Progenitor cell of endocrine pancreas (in vitro differentiated cells): ENCODE measurements at places on chromosomes 3 and 15. TPM values are rescaled to one million over a fixed set of nuclear protein-coding genes. Genes with fewer than 3 reads are reported as not detected.
A peak's percentile ranks its signal among the peaks of the same experiment; 100 is the strongest.

- peaks cover 8% of the 10 kb centered on the region for H3K4me1 ChIP-seq
- H3K27me3 ChIP-seq = peaks cover 7% of the 10 kb centered on the region
- peak overlapping the region; percentile 93 for H3K27ac ChIP-seq
- DNase-seq = peak; percentile 43
Measured at GRCh38 chr3:33717616-33717865, 513 bp downstream of the CLASP2 start.

- no peaks in the 10 kb centered on the region for H3K27me3 ChIP-seq
- no peak for DNase-seq
Measured at GRCh38 chr3:100103558-100104441, 10.5 kb downstream of the FILIP1L start.

DNA sequence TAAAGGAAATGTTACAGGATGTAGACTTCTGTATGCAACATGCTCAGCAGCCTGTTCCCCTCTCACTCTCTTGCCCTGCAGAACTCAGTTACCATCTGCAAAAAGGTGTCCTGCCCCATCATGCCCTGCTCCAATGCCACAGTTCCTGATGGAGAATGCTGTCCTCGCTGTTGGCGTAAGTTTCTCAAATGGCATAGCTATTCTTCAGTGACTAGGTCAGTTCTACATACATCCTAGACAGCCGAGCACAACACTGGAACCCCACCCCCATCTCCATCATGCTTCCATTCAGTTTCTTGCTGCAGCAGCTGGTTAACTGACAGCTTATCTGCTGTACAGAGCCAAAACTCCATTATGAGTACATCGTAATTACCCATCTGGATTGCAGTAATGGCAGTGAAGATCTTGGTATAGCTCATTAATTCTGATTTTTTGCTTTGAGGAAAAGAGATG lies 4.5 kb downstream of the THBS1 start:
- peaks cover 22% of the 10 kb centered on the region for H3K4me1 ChIP-seq
- H3K36me3 ChIP-seq = peaks cover 9% of the 10 kb centered on the region
- no peak overlapping the region for H3K27ac ChIP-seq
- no peak overlapping the region for H3K4me3 ChIP-seq
- H3K27me3 ChIP-seq = peaks cover 7% of the 10 kb centered on the region

DNA sequence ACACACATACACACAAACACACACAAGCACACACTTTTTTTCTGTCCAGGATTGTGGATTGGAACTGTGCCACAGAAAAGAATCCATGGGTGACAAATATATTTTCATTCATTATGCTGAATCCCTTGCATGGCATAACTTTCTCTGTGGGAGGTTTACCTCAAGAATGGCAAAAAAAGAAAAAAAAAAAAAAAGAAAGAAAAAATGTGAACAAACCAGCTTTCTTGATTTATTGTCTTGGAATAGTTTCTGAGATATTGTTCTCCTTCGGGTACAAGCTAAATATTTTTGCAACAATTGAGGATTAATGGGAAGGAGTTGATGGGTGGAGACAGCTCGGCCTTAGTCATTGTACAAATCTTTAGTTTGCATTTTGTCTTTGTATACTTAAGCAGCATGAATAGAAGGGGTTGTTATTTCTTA lies 153.1 kb downstream of the GMNC start:
- H3K36me3 ChIP-seq = no peaks in the 10 kb centered on the region
- peaks cover 8% of the 10 kb centered on the region for H3K4me1 ChIP-seq
- no peak overlapping the region for H3K27ac ChIP-seq
- no peak overlapping the region for H3K4me3 ChIP-seq

DNA sequence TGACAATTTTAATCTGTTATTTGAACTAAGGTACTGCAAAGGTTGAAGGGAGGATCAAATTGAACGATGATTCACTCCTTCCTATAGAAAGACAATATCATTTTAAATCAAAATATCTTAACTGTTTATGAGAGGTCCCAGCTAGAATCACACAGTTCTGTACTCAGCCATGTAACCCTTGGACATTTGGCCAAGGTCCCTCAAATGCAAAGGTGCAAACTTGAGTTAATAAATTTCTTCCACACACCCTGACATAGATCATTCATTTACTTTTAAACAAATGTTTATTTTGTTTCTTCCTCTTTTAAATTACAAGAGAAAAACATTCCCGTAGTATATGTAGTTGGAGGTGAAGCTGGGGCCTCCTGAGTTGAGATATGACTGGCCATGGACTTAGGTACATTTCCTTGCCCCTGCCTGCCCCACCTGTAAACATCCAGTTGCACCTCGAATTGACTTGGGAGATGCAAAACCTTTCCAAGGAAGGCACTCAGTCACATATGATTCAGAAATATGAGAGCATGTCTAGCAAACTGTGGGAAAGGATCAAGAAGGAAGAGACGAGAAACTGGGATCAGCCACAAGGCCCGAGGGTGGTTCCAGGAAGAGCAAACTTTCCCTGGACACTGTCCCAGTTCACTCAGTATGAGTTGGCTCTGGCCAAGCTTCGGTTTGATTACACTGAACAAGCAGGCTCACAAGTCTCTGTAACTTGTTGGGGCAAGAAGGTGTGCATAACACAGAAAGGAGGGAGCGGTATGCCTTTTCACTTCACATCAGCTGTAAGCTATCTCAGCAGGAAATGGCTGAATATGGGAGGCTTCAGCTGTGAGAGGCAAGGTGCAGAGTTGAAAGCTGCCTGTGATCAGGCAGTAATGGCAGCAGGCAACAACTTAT lies 6.7 kb downstream of the TNFSF10 start:
- H3K27me3 ChIP-seq = peaks cover 7% of the 10 kb centered on the region
- no peak overlapping the region for H3K27ac ChIP-seq
- H3K36me3 ChIP-seq = no peaks in the 10 kb centered on the region
- no peak overlapping the region for H3K4me3 ChIP-seq

DNA sequence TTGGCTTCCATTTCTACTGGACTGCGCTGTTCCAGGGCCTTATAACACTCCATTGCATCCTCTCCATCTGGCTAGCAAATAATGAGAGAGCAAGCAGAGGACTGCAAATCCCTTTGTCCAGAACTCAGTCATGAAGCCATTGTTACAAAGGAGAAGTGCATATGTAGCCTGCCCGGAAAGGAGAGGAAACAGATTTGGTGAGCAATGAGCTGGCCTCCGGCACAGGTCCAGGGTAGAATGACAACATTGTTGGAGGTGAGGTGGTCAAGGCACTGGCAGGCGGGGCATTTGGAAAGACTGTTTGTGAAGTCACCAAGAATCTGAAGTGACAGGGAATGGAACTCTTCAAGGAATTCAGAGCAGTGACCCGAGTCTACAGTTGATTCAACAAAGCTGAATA lies 25.0 kb upstream of the ATP1B3 start:
- H3K36me3 ChIP-seq = no peaks in the 10 kb centered on the region
- no peaks in the 10 kb centered on the region for H3K4me1 ChIP-seq
- H3K27ac ChIP-seq = no peak overlapping the region
- H3K27me3 ChIP-seq = peaks cover 4% of the 10 kb centered on the region

- H3K4me1 ChIP-seq = peaks cover 10% of the 10 kb centered on the region
- H3K4me3 ChIP-seq = no peak overlapping the region
- peaks cover 18% of the 10 kb centered on the region for H3K36me3 ChIP-seq
- DNase-seq = no peak
- no peaks in the 10 kb centered on the region for H3K27me3 ChIP-seq
- H3K27ac ChIP-seq = no peak overlapping the region
Measured at GRCh38 chr15:50563756-50564155, 17.3 kb upstream of the USP50 start.

DNA sequence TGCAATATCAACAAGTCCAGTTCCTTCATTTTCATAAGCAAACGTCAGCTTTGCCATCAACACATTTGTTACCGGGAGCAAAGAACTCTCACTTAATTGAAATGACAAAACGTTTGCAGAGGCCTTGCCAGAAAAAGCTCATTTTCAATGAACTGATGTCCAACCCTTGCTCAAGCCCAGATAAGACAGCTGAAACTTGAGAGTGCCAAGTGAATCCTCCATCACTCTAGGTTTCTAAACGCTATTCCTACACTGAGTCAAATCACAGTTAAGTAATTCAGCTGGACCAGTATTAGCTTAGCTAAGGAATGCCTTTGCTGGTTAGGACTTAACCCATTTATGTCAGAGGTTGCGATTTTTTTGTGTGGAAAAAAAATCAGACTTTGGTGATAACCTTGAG lies 11.5 kb downstream of the CHSY1 start:
- H3K36me3 ChIP-seq = peaks cover 4% of the 10 kb centered on the region
- H3K4me3 ChIP-seq = no peak overlapping the region
- no peak overlapping the region for H3K27ac ChIP-seq
- H3K27me3 ChIP-seq = no peaks in the 10 kb centered on the region

DNA sequence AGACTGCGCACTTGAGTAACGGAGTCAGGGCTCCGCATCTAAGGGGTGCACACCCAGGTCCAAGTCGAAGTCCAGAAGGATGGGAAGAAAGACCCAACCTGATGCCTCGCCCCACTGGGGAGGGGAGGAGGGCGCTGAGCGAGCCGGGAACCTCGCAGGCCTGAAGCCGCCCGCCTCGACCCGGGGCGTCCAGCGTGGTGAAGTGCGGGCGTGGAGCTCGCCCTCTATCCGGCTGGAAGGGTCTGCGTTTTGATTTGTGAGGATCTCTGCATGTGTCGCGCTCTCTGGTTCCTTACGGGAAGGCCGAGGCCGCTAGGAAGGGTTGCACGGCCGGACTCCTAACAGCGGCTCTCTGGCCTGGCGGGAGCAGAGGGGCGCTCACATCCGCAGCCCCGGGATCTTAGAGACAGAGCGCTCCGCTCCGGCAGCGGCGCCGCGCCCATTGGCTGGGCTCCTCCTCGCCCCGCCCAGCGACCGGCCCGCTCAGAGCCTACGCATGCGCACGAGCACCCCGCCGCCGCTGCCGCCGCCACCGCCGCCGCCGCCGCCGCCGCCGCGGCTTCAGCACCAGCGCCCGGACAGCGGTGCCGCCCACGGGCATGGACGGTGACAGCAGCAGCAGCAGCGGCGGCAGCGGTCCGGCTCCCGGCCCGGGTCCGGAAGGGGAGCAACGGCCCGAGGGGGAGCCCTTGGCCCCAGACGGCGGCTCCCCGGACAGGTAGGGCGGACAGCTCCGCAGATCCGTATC lies at the start of gene DISP2:
Gene DISP2 (plus strand): TSS at position 497 of the 748 bp plus-strand sequence. CDS start 103 bp downstream, at position 600.
- peak within 1 kb of the TSS; percentile 74 for H3K27ac ChIP-seq
- H3K4me1 ChIP-seq = peaks cover 3% of the 10 kb centered on the region
- peak; percentile 92 for DNase-seq
- peaks cover 74% of the 10 kb centered on the region for H3K27me3 ChIP-seq
- H3K36me3 ChIP-seq = no peaks in the 10 kb centered on the region

GRCh38 chr3:52443791-52444687 lies 864 bp downstream of the SEMA3G start:
- no peak for DNase-seq
- peaks cover 8% of the 10 kb centered on the region for H3K27me3 ChIP-seq
- H3K36me3 ChIP-seq = no peaks in the 10 kb centered on the region
- peaks cover 3% of the 10 kb centered on the region for H3K4me1 ChIP-seq

GRCh38 chr15:77811270-77811669 lies 178.6 kb upstream of the LINGO1 start:
- peak overlapping the region; percentile 12 for H3K27ac ChIP-seq
- peaks cover 39% of the 10 kb centered on the region for H3K4me1 ChIP-seq
- no peaks in the 10 kb centered on the region for H3K36me3 ChIP-seq
- peaks cover 7% of the 10 kb centered on the region for H3K27me3 ChIP-seq
- no peak overlapping the region for H3K4me3 ChIP-seq

- H3K27ac ChIP-seq = no peak overlapping the region
- no peaks in the 10 kb centered on the region for H3K4me1 ChIP-seq
- H3K4me3 ChIP-seq = no peak overlapping the region
- no peak for DNase-seq
- H3K27me3 ChIP-seq = no peaks in the 10 kb centered on the region
Measured at GRCh38 chr3:150293401-150294001, 114.6 kb upstream of the TSC22D2 start.

DNA sequence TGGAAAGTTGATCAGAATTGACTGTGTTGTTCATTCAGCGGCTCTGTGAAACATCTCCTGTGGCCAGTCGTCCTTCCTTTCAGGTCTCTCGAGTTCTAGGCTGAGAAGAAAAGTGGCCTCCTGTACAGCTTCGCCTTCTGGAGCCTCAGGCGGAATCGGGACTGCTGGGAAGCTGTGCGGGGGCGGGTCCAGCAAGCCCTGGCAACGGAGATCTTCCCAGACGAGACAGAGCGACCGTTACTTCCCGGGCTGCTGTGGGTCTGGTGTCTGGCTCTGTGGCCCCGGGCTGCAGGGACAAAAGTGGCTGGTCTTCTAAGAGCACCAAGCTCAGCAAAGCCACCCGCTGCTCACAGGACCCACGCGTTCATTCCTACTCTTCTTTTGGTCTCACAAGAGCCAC lies 88.6 kb upstream of the CACNA2D3 start:
- H3K27me3 ChIP-seq = peaks cover 4% of the 10 kb centered on the region
- no peaks in the 10 kb centered on the region for H3K36me3 ChIP-seq

DNA sequence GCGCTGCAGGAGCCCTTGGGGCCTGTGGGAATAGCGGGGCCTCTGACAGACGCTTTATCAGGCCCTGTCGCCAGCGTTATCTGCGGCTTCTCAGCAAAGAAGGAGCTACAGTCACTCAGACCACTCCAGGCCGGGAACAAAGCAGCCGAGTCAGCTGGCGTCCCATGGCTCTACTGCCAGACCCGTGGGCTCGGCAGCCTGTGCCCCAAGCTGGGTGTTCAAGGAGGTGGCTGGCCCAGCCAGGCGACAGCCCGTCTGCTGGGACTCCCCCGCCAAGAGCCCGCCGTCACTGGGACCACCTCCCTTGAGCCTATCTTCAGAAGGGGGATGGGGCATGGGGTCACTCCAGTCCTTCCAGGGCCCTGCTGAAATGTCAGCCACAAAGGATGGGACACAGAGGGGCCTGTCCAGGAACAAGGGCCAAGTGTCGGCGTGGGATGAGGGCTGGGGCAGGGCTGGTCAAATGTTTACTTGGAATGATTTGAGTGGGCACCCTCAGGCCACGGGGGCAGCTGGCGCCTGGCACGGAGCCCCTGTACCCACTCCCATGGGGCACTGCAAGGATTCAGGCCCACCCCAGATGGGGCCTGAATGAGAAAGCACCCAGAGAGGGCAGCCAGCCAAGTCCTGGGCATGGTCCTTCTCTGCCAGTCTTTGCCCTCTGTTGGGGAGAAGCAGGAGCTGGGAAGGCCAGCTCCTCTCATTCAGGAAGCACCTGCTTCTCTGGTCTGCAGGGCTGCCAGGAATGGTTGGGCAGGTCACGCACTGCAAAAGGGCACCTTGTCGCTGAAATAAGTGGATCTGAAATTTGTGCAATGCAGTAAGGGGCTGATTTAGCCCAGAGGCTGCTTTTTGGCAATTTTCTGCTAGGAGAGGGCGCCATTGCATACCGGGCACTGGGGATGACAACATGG lies 148.3 kb downstream of the SMAD6 start:
- no peak for DNase-seq
- H3K4me1 ChIP-seq = peaks cover 25% of the 10 kb centered on the region
- H3K36me3 ChIP-seq = no peaks in the 10 kb centered on the region
- H3K27me3 ChIP-seq = peaks cover 26% of the 10 kb centered on the region
- H3K4me3 ChIP-seq = no peak overlapping the region

- H3K4me1 ChIP-seq = peaks cover 4% of the 10 kb centered on the region
- H3K36me3 ChIP-seq = no peaks in the 10 kb centered on the region
- no peak overlapping the region for H3K4me3 ChIP-seq
- H3K27ac ChIP-seq = no peak overlapping the region
- no peak for DNase-seq
Measured at GRCh38 chr3:123819949-123820348, 64.2 kb downstream of the MYLK start.

SLC2A2 gene
- total RNA-seq = 1.5 TPM in 2 replicates

AADACL2 gene
- not detected in 2 replicates for total RNA-seq

TIGIT gene
- not detected in 2 replicates for total RNA-seq

TEX264 gene
- 29.6 and 30.6 TPM in 2 replicates for total RNA-seq

AMOTL2 gene
- total RNA-seq = 93.2 and 94.4 TPM in 2 replicates
